ENCODE measurements at places on chromosomes 6 and 20.

DNA sequence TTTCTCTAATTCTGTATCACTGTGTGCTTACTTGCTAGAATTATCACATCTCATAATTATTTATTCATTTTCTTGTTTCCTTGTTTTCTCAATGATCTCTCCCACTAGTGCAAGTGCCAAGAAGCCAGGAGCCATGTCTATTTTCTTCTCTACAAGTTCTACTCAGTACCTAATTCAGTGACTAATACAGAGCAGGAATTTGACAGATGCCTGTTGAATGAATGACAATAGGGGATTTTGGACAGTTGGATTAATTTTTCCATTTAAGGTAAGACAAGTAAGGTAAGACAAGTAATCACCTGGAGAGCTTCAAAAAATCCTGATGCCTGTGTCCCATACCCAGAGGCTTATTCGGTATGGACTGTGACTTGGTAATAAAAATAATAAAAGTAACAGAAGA, 81.0 kb downstream of the EDN1 start:
- no peak for DNase-seq

DNA sequence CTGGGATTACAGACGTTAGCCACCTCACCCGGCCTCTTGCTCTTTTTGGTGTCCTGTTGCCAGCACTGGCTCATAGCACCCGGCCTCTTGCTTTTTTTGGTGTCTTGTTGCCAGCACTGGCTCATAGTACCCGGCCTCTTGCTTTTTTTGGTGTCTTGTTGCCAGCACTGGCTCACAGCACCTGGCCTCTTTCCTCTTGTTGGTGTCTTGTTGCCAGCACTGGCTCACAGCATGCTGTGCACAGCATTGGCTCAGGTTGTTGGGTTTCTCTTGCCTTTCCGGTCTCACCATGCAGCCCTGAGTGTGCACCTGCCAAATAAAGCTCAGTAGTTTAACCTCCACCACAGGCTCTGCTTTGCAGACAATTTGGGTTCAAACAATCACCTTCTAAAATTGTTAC, 208.2 kb downstream of the THBS2 start:
- DNase-seq = no peak

- no peak for DNase-seq
These were observed 171.6 kb downstream of the PLCB1 start for GRCh38 chr20:8303651-8304050.

GRCh38 chr6:39430871-39431523, 108.5 kb upstream of the KCNK16 start:
- no peak for DNase-seq

DNA sequence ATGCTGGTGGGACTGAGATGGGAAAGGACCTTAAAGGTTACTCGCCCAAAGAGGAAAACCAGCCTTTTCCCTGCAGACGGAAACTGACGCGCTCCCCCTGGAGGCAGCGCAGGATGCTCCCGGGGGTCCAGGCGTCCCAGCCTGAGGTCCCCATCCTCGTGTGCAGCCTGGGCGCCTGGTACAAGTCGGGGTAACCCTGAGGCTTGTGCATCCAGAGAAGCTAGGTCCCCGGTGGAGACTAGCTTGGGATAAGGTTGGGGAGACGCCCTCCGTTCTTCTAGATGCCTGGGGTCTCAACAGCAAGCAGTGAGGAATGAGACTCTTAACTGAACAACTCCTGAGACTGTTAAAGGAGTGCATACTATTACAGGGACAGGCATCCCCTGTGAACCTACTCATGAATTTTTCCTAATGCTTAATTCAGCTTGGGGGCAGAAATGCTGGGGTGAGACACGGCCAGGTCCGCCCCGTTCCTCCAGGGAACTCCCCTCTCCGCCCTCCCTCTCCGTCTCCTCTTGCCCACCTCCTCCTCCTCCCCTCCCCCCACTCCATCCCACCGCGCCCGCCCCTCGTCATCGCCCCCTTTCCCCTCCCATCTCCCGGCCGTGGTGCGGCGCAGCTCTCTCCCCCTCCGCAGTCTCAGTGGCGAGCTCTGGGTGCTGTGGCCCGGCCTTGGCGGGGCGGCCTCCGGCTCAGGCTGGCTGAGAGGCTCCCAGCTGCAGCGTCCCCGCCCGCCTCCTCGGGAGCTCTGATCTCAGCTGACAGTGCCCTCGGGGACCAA, at the start of gene PRSS35:
TSS of gene PRSS35 (plus strand) at position 634 of the 781 bp plus-strand sequence. CDS start 10,908 bp downstream, outside the sequence.
- no peak for DNase-seq

DNA sequence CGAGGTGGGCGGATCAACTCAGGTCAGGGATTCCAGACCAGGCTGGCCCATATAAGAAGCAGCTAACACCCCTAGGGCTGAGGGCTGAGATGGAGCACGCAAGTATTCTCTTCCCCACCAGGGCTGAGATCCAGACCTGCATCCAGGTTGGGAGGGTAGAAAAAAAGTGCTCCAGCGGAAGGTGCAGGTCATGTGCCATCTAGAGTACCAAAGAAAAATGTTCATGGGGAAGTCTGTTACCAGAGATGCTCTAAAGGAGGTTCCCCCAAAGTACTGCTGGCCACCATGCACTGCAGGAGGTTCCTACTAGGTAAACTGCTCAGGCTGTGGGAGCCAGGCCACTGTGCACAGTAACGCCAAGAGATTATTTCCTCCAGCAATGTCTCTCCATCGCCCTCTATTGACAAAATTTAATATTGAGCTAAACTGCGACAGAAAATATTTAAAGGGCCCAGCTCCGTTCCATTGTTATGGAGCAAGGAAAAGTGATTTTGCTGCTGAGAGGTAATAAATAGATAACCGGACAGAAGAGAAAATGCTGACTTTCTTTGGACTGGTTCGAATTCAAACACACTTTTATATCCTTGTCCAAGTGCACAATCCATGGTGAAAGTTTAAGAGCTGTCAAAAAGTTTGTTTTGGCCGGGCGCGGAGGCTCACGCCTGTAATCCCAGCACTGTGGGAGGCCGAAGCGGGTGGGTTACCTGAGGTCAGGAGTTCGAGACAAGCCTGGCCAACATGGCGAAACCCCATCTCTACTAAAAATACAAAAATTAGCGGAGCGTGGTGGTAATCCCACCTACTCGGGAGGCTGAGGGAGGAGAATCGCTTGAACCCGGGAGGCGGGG, 159.9 kb downstream of the OR2B2 start:
- peak; percentile 50 for DNase-seq

GRCh38 chr6:166553563-166554271, 32.8 kb downstream of the RAMACL start:
- no peak for DNase-seq

GRCh38 chr20:2335096-2335870, 39.5 kb downstream of the TGM3 start:
- DNase-seq = no peak

- DNase-seq = no peak
These were observed 174.1 kb downstream of the NRN1 start for GRCh38 chr6:5832668-5833067.

- peak; percentile 20 for DNase-seq
These were observed 31.7 kb downstream of the PLEKHG1 start for GRCh38 chr6:150631283-150631983.

- no peak for DNase-seq
These were observed 12.0 kb downstream of the XRN2 start for GRCh38 chr20:21315138-21315537.

GRCh38 chr6:84696166-84696565, 68.2 kb downstream of the TBX18 start:
- no peak for DNase-seq

- DNase-seq = no peak
These were observed 522.9 kb upstream of the ARID1B start for GRCh38 chr6:156254240-156254639.

DNA sequence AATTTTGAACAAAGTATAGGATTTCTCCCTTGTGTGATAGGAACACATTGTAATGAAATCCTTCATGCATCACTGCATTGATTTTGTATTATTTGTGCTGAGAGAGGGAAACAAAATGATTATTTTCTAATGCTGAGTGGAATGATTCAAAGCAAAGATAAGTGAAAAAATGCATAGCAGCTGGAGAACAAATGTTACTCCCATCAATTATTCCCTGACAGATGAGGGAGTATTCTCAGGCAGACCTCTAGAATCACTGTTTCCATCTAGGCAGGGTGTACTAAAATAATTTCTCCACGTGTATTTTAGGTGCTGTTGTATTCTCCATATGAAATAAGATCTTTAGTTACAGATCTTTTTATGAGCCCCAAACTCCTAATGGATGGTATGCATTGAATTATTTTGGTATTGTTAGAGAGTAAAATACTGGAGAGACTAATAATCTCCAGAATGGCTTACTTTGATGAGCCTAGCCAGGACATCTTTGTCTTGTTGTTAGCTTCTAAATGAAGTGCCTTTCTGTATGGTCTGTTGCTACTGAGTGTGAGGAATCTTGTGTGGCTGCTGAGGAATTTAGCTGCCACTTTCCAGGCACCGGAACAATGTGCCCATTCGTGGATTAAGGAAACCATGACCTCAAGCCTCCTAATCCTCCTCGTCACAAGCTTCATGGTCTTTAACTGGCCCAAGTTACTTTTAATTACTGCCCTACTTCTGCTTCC, 39.6 kb downstream of the RNF217 start:
- DNase-seq = no peak

DNA sequence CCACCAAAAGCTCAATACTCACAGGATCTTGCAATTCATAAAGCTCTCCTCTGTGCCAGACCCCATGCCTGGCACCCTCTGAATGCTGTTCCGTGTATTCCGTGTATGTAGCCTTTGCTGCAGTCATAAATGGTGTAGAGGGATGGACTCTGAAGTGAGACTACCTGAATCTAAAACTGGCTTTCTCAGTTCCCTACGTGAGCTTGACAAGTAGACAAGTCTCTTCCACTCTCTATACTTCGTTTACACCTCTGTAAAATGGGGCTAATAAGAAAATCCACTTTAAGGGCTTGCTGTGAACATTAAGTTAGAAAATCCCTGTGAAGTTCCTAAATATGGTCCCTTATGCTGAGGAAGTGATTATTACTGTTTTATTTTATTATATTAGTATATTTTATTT, 31.5 kb downstream of the PPP1R16B start:
- no peak for DNase-seq

DNA sequence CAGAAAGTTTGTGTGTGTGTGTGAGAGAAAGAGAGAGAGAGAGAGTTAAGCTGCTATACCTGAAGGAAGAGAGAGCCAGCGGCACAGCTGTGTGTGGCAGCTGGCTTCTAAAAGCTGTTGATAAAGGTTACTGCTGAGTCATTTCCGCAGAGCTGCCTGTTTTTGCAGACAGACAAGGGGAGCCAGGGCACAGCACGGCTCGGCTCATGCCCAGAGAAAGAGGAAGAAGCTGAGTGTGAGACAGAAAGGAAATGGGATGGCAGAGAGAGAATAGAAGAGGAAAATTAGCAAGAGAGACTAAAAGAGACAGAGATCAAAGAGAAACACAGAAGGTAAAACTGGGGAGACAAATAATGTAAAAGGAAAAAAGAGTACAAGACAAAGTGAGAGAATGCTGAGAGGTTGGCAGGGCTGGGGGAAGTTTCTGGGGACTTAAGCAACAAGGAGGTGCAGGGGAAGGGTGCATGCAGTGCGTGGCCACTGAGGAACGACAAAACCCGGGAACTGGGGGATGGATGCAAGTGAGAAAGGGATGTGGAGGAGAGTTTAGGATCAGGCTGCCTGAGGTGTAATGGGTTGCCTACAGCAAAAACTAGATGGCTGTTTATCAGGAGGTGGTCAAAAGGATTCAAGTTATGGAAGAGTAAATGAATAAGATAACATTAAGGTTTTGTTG, 22.7 kb downstream of the HLA-A start:
- peak; percentile 83 for DNase-seq

GRCh38 chr6:26272171-26272637, 92.8 kb upstream of the BTN3A2 start:
- DNase-seq = peak; percentile 42

DNA sequence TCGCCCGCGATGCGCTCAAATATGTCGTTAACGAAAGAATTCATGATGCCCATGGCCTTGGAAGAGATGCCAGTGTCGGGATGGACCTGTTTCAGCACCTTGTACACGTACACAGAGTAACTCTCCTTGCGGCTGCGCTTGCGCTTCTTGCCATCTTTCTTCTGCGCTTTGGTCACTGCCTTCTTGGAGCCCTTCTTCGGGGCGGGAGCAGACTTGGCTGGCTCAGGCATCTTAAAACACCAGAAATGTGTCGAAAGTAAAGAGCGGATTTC, 36.4 kb downstream of the HFE start:
- no peak for DNase-seq

DNA sequence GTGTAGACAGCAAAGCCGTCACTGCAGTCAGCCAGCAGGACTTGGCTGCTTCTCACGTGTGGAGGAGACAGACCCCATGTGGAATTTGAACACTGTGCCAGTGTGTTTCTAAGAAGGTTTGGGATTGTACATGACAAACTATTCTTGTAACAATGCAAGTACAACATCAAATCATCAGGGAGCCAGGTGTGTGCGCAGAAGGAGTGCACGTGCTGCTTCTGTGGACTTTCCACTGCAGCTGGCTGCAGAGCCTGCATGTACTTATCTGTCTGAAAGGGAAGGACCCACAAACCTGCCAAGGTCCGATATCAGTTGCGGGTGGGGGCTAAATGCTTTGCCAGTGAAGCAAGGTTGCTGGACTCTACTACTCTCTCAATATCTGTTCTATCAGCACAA, 211.6 kb downstream of the WDR27 start:
- DNase-seq = no peak

DNA sequence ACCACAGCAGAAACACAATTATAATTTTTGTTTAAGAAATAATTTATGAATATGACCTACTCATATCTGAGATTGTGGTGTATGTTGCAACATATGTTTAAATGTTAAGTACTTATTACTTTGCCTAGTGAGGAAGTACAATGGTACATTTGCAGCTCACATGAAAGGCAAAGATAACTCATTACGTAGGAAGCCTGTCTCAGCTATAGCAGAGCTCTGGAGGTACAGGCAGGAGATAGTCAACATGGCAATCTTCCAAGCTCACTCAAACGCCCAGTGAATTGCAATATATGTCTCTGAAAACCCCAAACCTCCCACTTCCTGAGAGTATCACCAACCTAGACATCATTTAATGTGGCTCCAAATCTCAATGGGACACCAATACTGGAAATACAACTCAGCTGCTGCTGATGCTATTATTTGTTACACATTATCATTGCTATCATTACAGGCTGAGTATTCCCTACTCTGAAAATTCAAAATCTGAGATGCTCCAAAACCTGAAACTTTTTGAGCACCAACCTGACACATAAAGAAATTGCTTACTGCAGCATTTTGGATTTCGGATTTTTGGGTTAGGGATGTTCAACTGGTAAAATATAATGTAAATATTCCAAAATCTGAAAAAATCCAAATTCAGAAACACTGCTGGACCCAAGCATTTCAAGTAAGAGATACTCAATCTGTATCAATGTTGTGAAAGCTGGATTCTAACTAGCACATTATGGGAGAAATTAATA, 25.1 kb upstream of the GSTA4 start:
- DNase-seq = no peak

DNA sequence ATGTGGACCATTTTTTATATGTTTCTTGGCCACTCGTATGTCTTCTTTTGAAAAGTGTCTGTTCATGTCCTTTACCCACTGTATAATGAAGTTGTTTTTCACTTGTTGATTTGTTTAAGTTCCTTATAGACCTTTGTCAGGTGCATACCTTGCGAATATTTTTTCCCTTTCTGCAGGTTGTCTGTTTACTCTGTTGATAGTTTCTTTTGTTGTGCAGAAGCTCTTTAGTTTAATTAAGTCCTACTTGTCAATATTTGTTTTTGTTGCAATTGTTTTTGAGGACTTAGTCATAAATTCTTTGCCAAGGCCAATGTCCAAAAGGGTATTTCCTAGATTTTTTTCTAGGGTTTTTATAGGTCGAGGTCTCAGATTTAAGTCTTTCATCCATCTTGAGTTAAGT, 66.2 kb downstream of the UNC5CL start:
- no peak for DNase-seq

All from stimulated activated CD4-positive, alpha-beta T cell treated with anti-CD3 and anti-CD28 coated beads, Interleukin-4, amount 100 ng/mL, for 24 hours (primary cell).